ENCODE measurements at places on chromosomes 13 and 19.
A peak's percentile ranks its signal among the peaks of the same experiment; 100 is the strongest.

DNA sequence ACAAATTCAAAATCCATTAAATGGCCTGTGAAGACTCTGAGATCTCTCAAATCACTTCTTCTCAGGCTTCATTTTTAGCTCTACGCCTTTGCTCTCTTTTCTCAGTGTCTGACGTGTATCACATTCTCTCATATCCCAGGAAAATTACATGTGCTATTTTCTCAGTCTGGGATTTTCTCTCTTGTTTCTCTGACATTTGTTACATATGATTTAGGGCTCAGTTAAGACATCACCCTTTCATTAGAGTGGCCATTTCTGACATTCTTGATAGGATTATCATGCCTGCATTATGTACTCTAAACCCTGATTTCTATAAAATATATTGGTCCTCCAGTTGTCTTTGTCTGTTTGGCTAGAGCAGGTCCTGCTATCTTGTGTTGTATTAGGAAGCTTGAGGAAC, 136.6 kb downstream of the GPC5 start:
- no peak for DNase-seq

DNA sequence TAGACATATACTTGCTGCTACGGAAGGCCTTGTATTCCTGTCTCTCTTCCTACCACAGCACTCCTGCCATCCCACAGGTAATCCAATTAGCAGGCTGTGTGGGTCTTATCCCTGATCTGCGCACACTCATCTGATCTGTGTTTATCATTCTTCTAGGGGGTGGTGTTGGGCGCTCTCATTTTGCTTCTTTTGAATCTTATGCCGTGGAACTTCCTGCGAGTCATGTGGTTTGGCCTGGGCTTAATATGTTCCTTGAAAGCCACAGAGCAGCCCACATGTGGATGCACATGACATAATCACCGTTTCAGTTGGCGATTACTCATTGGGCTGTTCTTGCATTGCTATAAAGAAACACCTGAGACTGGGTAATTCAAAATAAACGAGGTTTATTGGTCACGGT, 7.5 kb downstream of the RASA3 start:
- DNase-seq, result no peak

DNA sequence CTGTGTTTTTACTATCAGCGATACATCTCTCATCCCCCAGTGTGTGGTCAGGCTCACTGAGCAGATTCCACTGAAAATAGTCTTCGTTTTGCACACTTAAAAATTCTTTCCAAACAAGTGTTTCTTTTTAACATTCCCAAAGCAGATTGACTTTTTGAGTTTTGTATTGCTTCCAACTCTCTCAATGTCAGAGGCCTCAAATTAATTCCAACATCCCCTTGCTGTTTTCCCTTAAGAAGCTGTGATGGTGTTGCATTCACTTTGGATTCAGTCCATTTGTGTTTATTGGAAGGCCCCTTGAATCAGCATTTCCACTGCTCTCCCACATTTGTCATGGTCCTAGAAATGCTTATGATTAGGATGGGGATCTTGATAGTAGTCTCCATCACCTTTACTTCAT, 228.7 kb downstream of the KCNRG start:
- no peak for DNase-seq

DNA sequence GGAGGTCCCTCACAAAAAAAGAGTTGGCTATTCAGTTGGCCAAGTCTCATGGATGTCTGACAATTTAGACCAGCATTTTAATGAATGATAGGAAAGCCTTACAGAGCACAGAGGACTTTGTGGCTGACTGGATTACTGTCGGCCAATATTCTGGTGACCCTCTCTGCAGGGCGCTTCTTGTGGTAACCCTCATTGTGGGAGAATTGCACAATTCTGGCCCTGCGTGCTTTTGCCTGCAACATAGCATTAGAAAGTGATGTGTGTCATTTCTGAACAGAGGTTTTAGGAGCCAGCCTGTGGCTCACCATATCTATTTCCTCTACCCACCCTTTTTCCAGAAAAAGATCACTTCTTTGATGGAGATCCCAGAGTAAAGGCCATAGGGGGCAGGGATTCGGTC, 71.4 kb downstream of the EFNB2 start:
- no peak for DNase-seq

GRCh38 chr19:10533646-10534386, 9.9 kb upstream of the ATG4D start:
- DNase-seq, result no peak

GRCh38 chr13:59364641-59365085, 799.1 kb downstream of the DIAPH3 start:
- no peak for DNase-seq

- no peak for DNase-seq
Measured at GRCh38 chr19:4075373-4075772, 8.7 kb upstream of the ZBTB7A start.

- no peak for DNase-seq
Measured at GRCh38 chr13:80116107-80116506, 224.8 kb downstream of the SPRY2 start.

GRCh38 chr19:3642296-3642695, 15.7 kb upstream of the CACTIN start:
- no peak for DNase-seq

- DNase-seq, result no peak
Measured at GRCh38 chr13:48158290-48158689, 63.4 kb upstream of the MED4 start.

DNA sequence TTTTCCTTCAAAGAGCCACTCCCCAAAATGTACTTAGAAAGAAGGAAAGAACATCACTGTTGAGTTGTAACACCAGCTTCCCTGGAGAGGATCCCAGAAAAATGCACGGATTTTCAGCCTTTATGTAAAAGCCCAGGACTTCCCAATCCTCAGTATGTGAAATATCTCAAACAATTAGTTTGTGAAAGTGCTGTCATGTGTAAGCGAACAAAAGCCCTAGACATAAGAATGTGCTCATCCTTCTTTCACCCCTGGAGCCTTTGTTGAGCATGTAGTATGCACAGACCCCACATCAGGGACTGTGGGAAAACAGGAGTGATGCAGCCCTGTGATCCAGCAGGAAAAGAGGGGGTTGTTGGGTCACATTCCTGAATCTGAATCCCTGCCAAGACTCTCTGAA, 441.4 kb upstream of the ZNF507 start:
- DNase-seq, result no peak

- no peak for DNase-seq
Measured at GRCh38 chr13:76009267-76009890, 373.2 kb downstream of the LMO7 start.

GRCh38 chr13:59119475-59119874, 1044.3 kb downstream of the DIAPH3 start:
- DNase-seq, result no peak

DNA sequence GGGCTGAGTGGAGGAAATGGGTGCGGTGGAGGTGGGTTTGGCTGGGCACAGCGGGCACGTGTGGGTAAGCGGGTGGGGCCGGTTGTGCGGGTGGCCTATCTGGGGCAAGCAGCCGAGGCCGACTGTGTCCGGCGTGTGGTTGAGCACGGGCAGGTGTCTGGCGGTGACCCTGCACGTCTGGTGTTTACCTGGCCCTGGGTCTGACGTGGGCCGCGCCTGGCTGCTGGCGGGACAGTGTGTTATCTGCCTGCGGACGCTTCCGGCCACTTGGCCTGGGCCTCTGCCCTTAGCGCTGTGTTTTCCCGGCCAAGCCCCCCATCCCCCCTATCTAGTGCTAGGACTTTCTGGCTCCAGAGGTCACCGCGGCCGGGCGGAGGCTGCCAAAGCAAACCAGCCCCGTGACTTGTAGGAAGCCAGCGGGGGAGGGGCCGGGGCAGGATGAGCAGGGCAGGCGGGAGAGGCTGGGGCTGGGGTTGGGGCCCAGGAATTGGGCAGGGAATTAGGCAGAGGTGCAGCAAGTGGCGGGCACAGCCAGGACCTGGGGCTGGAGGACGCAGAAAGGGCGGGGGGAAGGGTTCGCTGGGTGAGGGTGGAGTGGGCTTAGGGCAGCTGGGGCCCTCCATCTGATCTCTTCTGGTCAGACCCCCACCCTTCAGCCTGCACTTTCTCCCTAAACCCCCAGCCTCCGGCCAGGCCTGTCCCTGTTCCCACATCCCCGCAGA, 534 bp upstream of the HPN start:
- DNase-seq, result peak; percentile 94

- DNase-seq, result no peak
Measured at GRCh38 chr13:98549728-98550317, 27.1 kb downstream of the STK24 start.

GRCh38 chr19:2722541-2723344, 1.6 kb upstream of the DIRAS1 start:
- no peak for DNase-seq

GRCh38 chr13:109548374-109548773, 238.0 kb downstream of the IRS2 start:
- no peak for DNase-seq

DNA sequence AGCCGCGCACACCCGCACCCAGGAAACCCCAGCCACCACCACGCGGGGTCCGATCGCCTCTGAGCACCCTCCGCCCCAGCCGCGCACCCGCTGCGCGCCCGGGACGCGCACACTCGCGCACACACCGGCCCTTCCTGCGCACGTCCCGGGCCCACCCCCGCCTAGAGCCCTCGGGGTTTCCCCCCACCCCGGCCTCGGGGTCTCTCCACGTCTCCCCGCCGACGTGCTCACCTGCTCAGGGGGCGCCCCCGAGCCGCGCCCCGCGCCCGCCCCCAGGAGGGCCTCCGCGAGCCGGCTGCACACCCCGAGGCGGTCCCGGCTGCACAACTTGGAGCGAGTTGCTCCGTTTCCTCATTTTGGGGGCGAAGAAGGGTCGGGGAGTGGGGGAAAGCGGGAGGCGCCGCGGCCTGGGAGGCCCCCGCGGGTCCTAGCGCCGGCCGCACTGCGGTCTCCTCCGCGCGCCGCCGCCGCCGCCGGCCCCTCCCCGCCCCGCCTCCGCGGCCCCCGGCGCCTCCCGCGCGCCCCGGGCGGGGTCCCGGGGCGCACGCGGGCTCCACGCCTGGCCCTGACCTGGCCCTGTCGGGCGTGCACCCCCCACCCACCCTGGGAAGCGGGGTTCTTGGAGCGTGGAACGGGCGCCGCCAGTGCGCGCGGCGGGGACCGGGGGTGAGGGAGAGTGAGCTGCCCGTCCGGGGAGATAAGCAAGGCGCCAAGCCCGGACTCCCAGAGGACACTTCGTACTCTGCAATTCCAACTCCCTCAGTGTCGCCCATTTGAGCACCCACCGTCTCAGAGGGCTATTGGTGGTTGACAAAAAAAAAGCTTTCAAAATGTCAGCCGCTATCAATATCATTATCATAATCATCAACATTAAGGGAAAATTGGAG, at the start of gene MATK:
Gene MATK, minus strand, starts transcription at position 444 of the 887 bp plus-strand sequence. CDS start 1,246 bp downstream, outside the sequence.
- no peak for DNase-seq

- no peak for DNase-seq
Measured at GRCh38 chr13:98214008-98214643, 37.1 kb upstream of the RNF113B start.

- no peak for DNase-seq
Measured at GRCh38 chr19:9981406-9982260, 28.7 kb downstream of the COL5A3 start.

GRCh38 chr13:76231522-76232167, 595.5 kb downstream of the LMO7 start:
- no peak for DNase-seq

DNA sequence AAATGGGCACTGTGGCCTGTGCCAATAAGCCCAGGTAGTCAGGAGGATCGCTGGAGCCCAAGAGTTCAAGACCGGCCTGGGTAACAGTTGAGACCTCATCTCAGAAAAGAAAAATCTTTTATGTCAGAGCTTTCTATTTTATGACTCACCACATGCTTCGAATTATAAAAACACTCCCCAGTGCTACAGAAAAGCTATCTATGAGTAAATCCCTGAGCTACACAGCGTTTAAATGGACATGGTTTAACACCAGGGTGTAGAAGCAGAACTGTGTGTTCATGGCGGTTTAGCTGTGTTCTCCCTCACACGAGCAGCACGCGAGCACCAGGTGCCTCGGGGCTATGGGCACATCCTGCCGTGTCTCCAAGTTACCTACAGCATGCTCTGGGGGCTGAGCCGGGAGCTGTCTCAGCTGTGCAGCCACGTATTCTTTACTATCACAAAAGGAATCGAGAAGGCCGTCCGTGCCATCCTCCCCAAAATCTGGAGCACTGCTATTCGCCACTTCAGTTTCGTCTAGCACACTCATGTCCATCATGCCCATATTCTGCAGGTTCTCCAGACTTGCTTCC, 6.7 kb downstream of the SAFB2 start:
- no peak for DNase-seq

- DNase-seq, result no peak
Measured at GRCh38 chr19:13965926-13966683, 13.8 kb downstream of the DCAF15 start.

GRCh38 chr13:66410314-66410713, 819.8 kb downstream of the PCDH9 start:
- no peak for DNase-seq

- DNase-seq, result peak; percentile 20
Measured at GRCh38 chr19:57434386-57435061, 601 bp upstream of the ZNF749 start.

DNA sequence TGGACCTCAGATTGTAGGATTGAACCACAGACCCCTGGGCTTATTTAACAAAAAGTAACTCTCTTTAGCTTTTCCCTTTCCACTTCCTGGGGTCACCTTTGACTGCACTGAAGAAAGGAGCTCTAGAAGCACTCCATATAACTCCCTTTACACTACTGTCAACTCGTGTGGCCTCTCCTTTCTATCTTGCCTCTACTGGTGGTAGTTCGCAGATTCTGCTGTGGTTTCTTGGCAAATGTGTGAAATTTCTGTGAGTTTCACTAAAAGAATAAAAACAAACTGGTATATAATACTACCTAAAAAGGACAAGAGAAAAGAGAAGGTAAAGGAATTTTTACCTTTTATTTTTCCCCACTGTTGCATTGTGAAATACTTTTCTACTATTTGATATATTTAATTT, 1298.1 kb downstream of the PCDH9 start:
- DNase-seq, result no peak

DNA sequence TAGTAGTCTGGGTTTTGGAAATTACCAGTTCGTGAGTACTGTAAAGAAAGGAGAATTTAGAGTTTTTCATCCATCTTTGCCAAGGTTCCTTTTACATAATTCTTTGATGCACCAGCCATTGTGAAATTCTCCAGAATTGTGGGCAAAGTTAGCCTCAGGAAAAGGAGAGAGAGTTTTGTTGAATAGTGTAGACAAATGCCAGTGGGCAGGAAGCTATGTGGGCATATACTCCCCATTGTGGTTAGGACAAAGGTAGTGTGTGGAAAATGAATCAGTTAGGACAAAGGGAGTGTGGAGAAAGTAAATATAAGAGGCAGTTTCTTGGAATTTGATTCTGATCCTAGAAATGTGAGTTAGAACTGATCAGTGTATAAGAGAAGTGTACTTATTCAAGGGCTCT, 67.9 kb downstream of the PCCA start:
- DNase-seq, result no peak

DNA sequence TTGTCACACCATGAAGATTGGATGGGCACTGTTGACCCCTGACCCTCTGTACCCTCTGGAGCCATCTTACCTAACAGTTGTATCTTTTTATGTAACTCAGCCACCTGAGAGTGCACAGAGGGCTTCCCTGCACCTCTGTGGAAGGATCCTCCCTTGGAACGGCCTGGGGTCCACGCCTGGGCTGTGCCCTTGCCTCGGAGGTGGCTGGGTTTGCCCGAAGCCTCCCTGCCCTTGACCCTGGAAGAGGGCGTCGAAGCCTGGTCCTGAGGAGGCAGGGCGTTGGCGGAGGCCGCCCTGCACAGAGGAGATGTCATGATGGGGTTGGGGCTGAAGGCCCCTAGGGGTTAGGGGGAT, 241 bp downstream of the ODAD3 start:
- DNase-seq, result no peak

Measured in HuH-7 (cell line).